EH (cell line): ENCODE measurements at places on chromosomes 12 and 14.
A peak's percentile ranks its signal among the peaks of the same experiment; 100 is the strongest.

DNA sequence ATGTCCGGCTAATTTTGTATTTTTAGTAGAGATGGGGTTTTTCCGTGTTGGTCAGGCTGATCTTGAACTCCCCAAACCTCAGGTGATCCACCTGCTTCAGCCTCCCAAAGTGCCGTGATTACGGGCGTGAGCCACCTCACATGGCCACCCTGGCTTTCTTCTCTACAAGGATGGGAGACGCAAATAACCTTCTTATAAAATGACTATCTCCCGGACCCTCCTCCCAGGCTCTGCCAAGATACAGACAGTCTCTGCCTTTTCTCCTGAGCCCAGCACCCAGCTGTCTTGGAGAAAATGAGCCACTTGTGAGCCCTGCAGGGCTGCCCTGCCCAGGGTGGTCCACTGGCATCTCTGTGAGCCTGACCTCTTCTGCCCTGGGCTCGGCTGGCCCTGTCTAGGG, 34.7 kb upstream of the RBM19 start:
- DNase-seq = no peak

- DNase-seq = no peak
Observed at GRCh38 chr12:98894412-98895085, 249.5 kb downstream of the APAF1 start.

DNA sequence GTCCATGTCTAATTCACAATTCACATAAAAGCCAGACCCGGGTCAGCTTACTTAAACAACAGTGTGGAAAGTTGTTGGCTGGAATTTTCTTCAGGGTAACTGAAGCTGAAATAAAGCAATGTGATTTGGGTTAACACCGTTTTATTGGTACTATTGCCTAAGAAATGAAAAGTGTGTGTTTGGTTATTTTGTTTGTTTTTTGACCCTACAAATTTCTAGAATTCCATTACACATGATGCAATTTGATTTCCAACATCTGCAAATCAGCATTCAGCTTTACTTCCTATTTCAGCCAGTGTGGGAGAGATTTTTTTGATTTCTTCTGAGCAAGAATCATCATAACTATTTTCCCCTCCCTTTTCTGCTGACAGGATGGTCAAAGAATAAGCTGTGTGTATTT, 45.7 kb upstream of the CLMN start:
- DNase-seq = no peak

GRCh38 chr12:6336079-6336888, 5.6 kb downstream of the TNFRSF1A start:
- DNase-seq = peak; percentile 100

DNA sequence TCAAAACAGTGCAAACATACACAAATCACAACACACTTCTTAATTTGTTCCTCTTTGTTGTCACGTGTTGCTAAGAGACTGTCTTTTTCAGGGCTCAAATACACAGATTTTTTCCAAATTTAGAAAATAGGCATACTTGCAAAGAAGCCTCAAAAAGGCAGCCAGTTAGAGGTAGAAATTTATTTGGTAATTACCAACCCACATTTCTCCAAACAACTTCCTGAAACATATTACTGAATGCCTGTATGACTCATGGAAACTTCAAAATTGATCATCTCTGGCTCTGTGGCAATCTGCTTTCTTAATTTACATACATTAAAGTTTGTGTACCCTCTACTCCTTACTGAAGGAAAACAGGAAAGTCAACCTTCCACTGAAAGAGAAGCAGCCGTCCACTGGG, 36.4 kb downstream of the PPM1H start:
- peak; percentile 48 for DNase-seq

DNA sequence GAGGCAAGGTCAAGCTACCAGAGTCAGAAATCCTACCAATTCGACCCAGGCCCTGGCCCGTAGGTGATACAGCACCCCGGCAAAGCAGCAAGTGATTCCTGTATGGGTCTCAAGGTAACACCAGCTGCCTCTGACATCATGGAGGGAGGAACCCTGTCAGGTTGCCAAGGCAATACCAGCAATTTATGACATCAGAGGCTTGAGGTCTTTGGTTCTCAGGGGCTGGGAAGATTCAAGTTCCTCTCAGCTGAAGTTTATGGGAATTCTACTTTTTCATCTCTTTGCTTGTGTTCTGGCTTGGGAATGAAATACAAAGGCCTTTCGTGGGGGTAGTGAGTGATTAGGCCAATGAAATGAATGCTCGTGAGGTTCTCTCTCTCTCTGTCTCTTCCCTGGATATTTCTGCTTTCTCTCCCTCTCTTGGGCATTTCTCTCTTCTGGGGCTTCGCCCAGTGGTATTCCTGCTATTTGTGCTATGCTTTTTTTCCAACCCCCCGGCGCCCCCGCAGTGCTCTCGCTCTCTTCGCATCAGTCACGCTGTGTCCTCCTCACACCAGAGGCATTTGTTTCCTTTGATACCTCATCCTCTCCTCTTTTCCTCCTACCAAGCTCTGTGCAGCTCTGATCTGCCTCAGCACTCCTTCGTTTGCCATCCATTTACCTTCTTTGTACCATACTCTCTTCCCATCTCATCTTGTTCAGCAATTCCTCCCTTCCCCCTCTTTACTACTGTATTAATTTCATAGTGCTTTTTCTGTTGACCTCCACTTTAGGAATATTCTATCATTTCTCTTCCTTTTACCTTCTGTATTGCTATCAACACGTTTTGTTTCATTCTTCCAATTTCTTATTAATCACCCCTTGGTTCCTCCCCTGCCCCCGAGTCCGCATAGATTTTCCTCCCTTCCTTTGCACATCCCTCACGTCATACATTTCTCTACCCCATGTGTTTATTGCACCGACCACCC, 2.9 kb downstream of the ZFHX2 start:
- DNase-seq = peak; percentile 87

- no peak for DNase-seq
Observed at GRCh38 chr14:104243200-104243599, 104.8 kb downstream of the KIF26A start.

DNA sequence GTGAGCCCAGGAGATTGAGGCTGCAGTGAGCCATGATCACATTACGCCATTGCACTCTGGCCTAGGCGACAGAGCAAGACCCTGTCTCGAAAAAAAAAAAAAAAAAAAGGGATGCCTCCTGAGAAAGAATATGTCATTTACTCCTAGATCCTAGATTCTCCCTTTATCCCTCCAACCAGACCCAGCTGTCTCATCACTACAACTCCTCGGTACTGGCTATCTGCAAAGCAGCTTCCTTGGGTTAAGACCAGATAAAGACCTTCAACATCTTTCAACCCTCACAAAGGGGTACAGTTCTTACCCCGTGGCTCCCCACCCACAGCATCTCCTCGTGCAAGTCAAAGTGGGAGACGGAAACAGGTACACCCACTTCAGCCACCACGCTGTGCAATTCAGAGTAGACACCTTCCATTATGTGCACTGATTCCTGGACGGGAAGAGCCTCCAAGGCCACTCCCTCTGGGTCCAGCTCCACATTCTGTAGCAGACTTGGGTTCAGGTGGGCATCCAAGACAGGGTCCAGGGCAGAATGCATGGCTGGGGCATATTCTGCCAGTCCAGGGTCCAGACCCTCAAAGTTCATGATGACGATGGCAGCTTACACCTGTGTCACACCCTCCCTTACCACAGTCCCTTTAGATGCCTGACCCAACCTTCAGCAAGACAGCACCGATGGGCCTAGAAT, 1.1 kb downstream of the PAN2 start:
- DNase-seq = no peak

- no peak for DNase-seq
Observed at GRCh38 chr12:80811957-80812708, 95.4 kb downstream of the MYF5 start.

DNA sequence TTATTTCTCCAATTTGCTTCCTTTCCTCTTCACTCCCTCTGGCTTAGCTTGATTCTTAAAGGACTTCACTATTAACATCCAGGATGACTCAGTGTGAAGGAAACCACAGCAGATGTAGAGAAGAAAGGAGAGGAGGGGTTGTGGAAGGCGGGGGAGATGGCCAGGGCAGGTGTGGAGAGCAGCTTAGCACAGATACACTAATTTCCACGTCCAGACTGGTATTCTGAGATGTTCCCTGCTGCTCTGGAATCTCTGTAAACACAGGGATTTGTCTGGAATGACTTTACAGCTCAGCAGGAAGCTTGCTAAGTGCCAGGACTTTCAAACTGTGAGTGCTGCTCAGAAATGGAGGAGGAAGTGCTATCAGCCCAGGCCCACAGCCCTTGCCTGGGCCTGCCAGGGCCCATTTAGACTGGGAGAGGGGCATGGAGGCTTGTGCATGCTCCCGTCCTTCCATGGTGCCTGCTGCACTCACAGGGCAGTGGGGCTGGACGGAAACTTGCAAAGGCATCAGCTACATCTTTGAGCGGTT, 202.5 kb upstream of the DDHD1 start:
- DNase-seq = peak; percentile 76

DNA sequence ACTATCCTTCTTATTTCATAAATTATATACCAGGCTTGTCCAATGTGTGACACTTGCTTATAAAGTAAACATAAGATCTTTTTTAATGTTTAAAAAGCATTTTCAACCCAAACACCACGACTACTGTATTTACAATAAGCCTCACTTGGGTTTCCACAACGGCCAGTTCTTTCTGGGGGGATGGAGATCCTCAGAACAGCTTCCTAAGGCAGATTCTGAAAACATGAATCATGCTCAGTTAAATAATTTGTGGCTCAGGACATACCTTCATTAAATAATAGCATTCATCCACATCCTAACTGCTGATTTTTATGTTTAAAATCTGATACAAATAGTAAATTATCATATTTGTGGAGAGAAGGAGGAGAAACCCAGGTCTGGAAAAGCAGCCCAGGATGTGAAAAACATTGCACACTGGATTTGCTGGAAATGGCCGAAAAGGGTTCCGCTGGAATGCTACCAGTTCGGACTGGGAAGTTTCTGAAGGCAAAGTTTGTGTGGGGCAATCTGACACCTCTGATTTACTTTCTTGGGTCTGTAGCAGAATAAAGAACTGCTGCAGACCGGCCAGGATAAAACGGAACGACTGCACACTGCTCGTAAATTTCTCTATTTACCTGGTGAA, 597 bp downstream of the GLT8D2 start:
- DNase-seq = peak; percentile 78

GRCh38 chr14:54767139-54767431, 135.5 kb downstream of the GCH1 start:
- DNase-seq = no peak

- no peak for DNase-seq
Observed at GRCh38 chr12:88597365-88597764, 17.1 kb upstream of the KITLG start.

DNA sequence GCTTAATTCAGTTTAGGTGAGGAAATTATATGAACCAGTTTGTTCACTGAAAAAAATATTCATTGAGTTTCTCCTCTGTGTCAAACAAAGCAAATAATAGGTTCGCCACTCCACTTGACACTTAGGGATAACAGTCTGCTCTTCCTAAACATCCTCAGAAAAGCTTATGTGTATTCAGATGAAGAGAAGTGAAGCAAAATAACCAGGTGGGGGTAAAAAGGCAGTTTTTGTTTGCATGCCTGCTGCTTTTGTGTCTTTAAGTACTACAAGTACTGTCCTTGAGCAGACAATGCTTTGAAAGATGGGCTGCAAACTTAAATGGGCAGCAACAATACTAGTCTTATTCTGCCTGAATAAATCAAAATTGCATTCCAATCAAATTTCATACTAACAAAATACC, 910.7 kb upstream of the MDGA2 start:
- no peak for DNase-seq

GRCh38 chr12:25054783-25055144, 105.9 kb upstream of the BCAT1 start:
- DNase-seq = peak; percentile 9

- DNase-seq = no peak
Observed at GRCh38 chr14:99397698-99398097, 83.0 kb downstream of the SETD3 start.

DNA sequence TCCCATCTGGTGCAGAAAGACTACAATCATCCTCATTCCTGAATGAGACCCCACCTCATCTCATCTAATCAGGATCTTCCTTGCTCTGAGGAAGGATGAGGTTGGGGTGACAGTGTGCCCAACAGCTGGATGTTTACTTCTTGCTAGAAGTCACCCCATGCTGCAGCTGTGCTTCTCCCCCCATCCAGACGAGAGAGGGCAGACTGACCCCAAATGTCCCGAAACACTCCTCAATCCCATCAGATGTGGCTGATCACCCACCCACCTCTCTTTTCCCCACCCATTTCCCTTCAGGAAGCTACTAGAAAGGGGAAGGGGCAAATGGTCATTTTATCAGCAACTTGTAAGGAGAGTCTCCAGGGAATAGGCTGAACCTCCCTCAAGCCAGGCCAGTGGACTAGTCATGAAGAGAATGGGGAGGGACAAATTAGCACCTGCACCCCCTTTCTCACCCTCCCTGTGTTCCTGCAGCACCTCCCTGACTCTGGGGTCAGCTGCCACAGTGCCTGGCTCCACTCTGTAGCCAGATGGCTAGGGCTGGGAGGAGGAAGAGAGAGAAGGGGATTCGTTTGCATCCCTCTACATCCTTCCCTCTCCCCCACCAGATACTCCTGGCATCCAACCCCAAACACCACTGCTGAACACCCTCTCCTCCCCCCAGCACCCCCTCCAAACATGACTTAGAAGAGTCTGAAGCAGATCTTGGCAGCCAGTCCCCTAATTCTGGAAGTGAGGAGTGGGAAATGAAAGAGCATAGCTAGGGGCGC, 2.8 kb upstream of the BAZ2A start:
- no peak for DNase-seq

DNA sequence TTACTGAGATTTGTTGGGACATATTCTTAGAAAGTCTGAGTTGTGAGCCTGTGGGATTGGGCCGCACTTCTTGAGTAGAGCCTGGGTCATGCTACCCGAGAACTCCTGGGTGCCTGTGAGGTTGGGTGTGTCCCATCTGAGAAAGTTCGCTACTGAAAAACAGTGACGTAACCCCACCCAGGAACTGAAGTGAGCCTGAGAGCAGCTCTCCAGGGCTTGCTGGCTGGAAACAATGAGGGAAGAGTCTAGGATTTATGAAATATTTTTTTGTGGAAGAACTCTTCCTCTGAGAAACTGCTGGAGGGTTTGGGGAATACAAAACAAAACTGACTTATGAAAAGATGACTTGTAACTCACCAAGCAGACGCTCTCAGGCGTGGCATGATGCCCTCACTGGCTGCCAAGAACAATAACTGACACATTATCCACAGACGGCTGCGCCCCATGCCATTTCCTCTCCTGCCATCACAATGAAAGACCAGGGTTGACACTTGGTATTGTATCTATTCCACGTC, 69.2 kb downstream of the RASSF3 start:
- DNase-seq = peak; percentile 84

- no peak for DNase-seq
Observed at GRCh38 chr12:120132863-120133385, 16.4 kb upstream of the RAB35 start.

DNA sequence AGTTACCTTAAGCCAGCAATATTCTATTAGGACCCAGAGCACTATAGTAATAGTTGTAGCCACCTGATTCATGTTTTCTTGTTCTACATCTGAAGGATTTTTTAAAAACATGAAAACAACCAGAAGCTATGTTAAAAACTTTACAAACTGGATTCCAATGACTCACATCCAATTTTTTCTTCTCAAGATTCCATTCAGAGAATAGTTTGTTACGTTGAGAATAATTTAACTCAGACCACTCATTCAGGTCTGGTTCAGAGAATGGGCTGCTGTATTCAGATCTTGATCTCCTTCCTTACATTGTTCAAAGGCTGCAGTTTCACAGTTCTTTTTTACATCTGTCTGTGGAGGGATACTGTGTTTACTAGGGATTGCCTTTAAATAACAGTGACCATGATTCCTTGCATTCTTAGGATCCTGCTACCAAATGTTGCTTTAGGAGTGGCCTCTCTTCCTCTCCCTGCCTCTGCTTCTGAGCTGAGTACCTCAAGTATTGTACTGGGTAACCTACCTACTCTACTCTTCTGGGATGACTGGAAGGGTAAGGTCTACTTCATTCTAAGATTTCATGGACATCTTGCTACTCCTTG, 448.0 kb upstream of the FBXO33 start:
- DNase-seq = no peak

- no peak for DNase-seq
Observed at GRCh38 chr12:111546758-111547383, 52.2 kb downstream of the ATXN2 start.
